ENCODE measurements at places on chromosomes 2 and 18.

GRCh38 chr2:194332799-194333490 is 1324.1 kb upstream of the SLC39A10 start:
- no peak overlapping the region for H3K27ac ChIP-seq
- H3K27me3 ChIP-seq, result no peaks in the 10 kb centered on the region
- H3K4me3 ChIP-seq, result no peak overlapping the region

GRCh38 chr2:147385600-147385999 is 459.2 kb upstream of the ACVR2A start:
- no peak overlapping the region for H3K4me3 ChIP-seq
- no peaks in the 10 kb centered on the region for H3K27me3 ChIP-seq
- no peaks in the 10 kb centered on the region for H3K36me3 ChIP-seq
- H3K4me1 ChIP-seq, result no peaks in the 10 kb centered on the region
- no peak overlapping the region for H3K27ac ChIP-seq

DNA sequence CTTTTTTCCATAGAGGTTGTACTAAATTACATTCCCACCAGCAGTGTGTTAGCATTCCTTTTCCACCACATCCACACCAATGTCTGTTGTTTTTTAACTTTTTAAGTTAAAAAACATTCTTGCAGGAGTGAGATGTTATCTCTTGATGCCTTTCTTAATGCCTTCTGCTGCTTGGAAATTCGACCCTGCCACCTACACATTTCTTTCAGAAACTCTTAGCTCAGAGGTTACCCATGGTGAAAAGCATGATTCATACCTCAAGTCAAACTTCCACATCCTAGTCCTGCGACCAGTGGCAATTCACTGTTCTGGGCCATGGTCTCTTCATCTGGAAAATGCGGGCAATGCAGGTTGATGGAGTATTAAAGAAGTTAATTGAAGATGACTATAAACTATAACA is 12.7 kb upstream of the HNMT start:
- no peak overlapping the region for H3K4me3 ChIP-seq
- H3K4me1 ChIP-seq, result peaks cover 10% of the 10 kb centered on the region
- H3K27me3 ChIP-seq, result no peaks in the 10 kb centered on the region
- H3K27ac ChIP-seq, result no peak overlapping the region
- no peaks in the 10 kb centered on the region for H3K36me3 ChIP-seq

DNA sequence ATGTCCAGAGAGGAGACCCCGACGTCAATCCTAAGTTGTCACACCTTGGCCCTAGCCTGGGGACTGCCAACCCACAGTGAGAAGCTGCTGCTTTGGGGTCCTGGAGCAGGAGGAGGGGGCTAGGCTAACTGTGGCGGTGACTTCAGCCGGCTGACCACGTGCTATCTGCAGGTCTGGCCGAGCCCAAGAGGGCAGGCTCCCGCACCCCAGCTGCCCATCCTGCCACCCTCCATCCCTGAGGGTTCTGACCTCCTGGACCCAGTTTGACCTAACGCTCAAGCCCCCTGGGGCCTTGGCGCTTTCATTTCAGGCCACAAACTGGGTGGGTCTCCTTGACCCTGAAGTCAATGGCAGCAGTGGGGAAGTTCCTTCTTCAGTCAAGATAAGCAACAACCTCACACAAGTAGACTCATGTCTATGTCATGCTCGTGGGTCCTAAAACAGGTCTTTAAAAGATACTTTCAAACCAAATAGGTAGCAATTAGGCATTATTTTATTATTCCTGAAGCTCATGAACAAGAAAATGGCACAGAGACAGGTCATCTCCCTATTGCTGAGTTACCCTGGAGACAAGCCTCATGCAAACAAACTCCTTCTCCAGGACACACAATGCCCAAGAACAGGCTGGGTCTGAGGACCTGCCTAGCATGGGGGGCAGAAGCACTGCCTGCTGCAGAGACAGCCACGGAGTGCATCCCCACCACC is 2.3 kb downstream of the HES6 start:
- peaks cover 4% of the 10 kb centered on the region for H3K4me1 ChIP-seq
- H3K4me3 ChIP-seq, result no peak overlapping the region
- DNase-seq, result no peak
- no peaks in the 10 kb centered on the region for H3K36me3 ChIP-seq
- H3K27me3 ChIP-seq, result peaks cover 65% of the 10 kb centered on the region

- H3K27ac ChIP-seq, result no peak overlapping the region
- no peaks in the 10 kb centered on the region for H3K36me3 ChIP-seq
- no peak for DNase-seq
- H3K4me1 ChIP-seq, result no peaks in the 10 kb centered on the region
- no peak overlapping the region for H3K4me3 ChIP-seq
Measured at GRCh38 chr18:63523660-63524059, 18.5 kb upstream of the SERPINB12 start.

- peaks cover 49% of the 10 kb centered on the region for H3K4me1 ChIP-seq
- H3K27ac ChIP-seq, result peak overlapping the region; percentile 18
- H3K27me3 ChIP-seq, result no peaks in the 10 kb centered on the region
- no peak overlapping the region for H3K4me3 ChIP-seq
- no peak for DNase-seq
- peaks cover 47% of the 10 kb centered on the region for H3K36me3 ChIP-seq
Measured at GRCh38 chr2:120290737-120291136, 38.1 kb downstream of the RALB start.

DNA sequence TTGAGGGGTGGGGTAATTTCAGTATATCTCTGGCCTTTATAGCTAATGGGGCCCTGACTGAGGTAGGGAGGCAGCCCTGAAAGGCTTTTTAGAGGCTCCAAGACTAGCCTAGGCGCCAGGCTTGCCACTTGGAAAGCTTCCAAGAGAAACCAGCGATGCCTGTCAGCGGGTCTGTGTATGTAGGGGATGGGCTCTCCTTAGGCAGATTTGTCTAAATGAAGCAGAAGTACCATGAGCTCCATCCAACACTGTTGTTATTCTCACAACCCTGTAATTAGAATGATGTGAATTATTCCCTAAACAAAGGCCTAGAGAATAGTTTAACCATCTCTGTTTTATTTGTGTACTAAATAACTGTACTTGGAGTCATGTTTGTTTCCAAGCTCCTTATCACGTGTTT is 138.1 kb downstream of the B3GNT2 start:
- no peak for DNase-seq
- peaks cover 1% of the 10 kb centered on the region for H3K36me3 ChIP-seq
- no peak overlapping the region for H3K4me3 ChIP-seq
- no peaks in the 10 kb centered on the region for H3K27me3 ChIP-seq
- H3K27ac ChIP-seq, result peak overlapping the region; percentile 32

- H3K27ac ChIP-seq, result no peak overlapping the region
Measured at GRCh38 chr2:39881948-39882347, 102.9 kb upstream of the THUMPD2 start.

GRCh38 chr2:104919127-104919526 is 65.2 kb downstream of the POU3F3 start:
- H3K4me1 ChIP-seq, result no peaks in the 10 kb centered on the region
- H3K4me3 ChIP-seq, result no peak overlapping the region
- peaks cover 4% of the 10 kb centered on the region for H3K27me3 ChIP-seq
- no peak overlapping the region for H3K27ac ChIP-seq
- no peaks in the 10 kb centered on the region for H3K36me3 ChIP-seq
- DNase-seq, result no peak

DNA sequence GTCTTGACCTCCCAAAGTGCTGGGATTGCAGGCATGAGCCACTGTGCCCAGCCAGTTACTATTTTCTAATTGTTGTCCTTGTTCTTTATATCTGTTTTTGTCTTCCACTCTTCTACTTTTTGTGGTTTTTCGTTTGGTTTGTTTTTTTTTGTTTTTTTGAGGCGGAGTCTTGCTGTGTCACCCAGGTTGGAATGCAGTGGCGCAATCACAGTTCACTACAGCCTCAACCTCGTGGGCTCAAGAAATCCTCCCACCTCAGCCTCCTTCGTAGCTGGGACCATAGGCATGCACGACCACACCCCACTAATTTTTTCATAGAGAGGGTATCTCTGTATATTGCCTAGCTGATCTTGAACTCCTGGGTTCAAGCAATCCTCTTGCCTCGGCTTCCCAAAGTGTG is 100.7 kb downstream of the EHBP1 start:
- H3K4me1 ChIP-seq, result peaks cover 16% of the 10 kb centered on the region
- no peaks in the 10 kb centered on the region for H3K27me3 ChIP-seq
- peaks cover 25% of the 10 kb centered on the region for H3K36me3 ChIP-seq
- no peak overlapping the region for H3K27ac ChIP-seq

- no peak overlapping the region for H3K4me3 ChIP-seq
- H3K36me3 ChIP-seq, result no peaks in the 10 kb centered on the region
- no peak overlapping the region for H3K27ac ChIP-seq
- no peak for DNase-seq
- peaks cover 5% of the 10 kb centered on the region for H3K27me3 ChIP-seq
- no peaks in the 10 kb centered on the region for H3K4me1 ChIP-seq
Measured at GRCh38 chr18:46324087-46324955, 220.1 kb downstream of the HAUS1 start.

DNA sequence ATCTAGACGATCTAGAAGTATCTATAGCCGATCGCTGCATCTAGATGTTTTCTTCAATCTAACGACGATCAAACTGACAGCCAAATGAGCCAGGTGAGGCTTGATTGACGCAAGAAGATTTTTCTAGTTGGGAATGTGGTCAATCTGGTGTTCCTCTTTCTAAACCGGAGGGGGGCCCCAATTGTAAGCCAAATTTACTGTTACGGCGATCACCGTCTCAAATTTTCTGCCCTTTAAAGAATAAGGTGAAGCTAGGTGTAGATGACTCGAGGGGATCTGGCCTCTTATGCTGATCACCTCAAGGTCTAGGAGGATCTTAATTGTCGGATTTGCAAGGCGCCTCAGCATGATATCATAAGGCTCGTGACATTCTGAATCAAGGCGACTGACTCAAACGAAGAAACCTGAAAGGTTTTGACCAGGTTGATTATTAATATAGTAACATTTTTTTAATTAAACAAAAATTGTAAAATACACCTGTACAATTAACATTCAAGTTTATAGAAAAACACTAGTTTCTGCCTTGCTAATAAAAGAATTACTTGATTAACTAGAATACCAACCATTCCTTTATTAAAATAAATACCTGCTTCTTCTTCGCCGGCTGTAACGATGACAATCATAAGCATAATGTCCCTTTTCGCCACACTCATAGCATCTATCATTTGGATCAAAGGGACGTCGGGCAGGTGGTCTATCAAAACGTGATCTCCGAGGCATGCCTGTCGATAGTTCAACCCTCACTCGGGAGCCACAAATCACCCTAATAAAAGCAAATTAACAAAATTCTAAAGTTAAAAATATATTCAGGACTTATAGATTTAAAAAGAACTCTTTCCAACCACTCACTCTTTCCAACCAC is 2.0 kb downstream of the SRSF7 start:
- peak overlapping the region; percentile 100 for H3K27ac ChIP-seq
- peak; percentile 52 for DNase-seq
- peaks cover 3% of the 10 kb centered on the region for H3K27me3 ChIP-seq
- H3K4me3 ChIP-seq, result peak overlapping the region; percentile 94

DNA sequence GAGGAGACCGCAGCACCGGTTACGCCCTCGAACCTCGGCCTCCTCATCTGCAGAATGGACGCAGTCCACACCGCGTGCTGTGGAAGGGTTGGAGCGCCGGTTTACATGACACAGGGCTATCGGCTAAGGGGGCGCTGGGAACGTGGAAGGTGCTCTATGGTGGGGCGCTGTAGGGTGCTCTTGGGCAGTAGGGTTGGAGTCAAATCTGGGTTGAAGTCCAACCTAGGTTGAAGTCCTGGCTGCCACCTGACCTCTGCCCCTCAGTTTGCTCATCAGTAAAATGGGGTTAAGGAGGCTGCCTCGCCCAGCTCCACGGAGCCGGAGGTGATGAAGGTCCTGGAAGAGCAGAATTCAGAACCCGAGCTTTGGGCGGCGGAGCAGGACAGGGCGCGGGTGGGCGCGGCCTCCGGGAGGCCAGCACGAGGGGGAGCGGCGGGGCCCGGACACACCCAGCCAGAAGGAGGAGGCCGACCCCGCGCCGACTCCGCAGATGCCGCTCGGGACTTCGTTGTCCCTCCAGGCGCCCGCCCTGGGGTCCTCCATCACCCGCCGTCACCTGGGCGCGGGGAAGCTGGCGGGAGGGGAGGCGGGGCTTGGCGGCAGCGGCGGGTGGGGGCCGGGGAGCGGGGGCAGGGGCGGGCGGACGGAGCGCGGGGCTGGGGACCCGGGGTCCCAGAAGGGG is 558 bp upstream of the GAREM2 start:
- no peak overlapping the region for H3K27ac ChIP-seq
- H3K27me3 ChIP-seq, result peaks cover 43% of the 10 kb centered on the region
- H3K4me1 ChIP-seq, result peaks cover 6% of the 10 kb centered on the region
- peak; percentile 37 for DNase-seq

DNA sequence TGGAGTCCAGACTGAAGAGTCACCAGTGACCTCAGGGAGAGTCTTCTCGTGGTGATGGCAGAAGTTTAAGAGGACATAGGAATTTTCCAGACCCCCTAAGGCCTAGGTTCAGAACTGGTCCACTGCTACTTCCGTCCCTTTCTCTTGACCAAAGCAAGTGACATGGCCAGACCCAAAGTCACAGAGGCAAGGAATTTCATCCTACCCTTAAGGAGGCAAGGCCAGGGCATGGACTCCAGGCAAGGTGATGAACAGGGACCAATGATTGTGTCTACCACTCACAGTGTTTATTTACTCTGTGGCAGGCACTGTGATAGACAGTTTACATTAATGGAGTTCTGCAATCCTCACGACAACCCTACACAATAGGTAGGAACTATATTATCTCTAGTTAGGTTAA is 265.1 kb downstream of the GLI2 start:
- no peak overlapping the region for H3K4me3 ChIP-seq
- H3K27ac ChIP-seq, result no peak overlapping the region
- no peaks in the 10 kb centered on the region for H3K27me3 ChIP-seq
- H3K4me1 ChIP-seq, result no peaks in the 10 kb centered on the region

GRCh38 chr2:208466920-208467298 is 60.3 kb downstream of the PTH2R start:
- no peak overlapping the region for H3K4me3 ChIP-seq
- no peak for DNase-seq
- no peak overlapping the region for H3K27ac ChIP-seq
- no peaks in the 10 kb centered on the region for H3K36me3 ChIP-seq
- peaks cover 5% of the 10 kb centered on the region for H3K27me3 ChIP-seq

GRCh38 chr2:23926290-23926749 is 603 bp downstream of the ATAD2B start:
- H3K4me1 ChIP-seq, result peaks cover 32% of the 10 kb centered on the region
- peak overlapping the region; percentile 98 for H3K4me3 ChIP-seq
- H3K36me3 ChIP-seq, result peaks cover 4% of the 10 kb centered on the region
- no peak for DNase-seq
- no peaks in the 10 kb centered on the region for H3K27me3 ChIP-seq

DNA sequence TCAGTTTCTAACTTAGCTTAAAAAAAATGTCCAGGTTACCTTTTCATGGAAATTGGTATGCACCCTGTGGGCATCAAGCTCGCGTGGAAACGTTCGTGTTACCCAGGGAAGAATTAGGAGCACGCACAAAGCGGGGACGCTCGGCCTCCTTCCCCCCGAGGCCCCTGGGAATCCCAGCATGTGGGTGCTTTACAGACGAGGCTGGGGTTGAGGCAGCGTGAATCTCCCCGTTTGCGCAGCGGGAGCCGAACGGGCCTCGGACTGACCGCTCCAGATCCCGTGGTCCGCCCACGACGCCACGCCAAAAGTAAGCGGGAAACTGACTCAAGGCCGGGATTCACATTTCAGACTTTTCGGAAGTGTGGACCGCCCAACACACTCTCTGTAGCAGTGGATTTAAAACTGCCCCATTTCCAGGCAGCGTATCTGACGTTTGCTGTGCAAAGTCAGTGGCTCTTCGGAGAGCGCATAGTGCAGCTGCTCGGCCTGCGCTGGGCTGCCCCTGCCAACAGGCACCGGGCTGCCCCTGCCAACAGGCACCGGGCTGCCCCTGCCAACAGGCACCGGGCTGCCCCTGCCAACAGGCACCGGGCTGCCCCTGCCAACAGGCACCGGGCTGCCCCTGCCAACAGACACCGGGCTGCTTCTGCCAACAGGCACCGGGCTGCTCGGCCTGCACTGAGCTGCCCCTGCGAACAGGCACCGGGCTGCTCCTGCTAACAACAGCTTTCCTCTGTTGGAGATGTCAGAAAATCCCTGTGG is 49.7 kb downstream of the SH3YL1 start:
- H3K4me3 ChIP-seq, result no peak overlapping the region
- H3K36me3 ChIP-seq, result peaks cover 3% of the 10 kb centered on the region
- DNase-seq, result no peak

Data from activated CD8-positive, alpha-beta memory T cell treated with anti-CD3 and anti-CD28 coated beads, Interleukin-2, amount 10 ng/mL, durations not matched to agents 7 days and 5 days (primary cell).